GM23248 (cell line): ENCODE measurements at places on chromosomes 13 and 19. TPM values are rescaled to one million over a fixed set of nuclear protein-coding genes. Genes with fewer than 3 reads are reported as not detected.

Gene ZNF723
- not detected in 2 replicates for total RNA-seq

DNA sequence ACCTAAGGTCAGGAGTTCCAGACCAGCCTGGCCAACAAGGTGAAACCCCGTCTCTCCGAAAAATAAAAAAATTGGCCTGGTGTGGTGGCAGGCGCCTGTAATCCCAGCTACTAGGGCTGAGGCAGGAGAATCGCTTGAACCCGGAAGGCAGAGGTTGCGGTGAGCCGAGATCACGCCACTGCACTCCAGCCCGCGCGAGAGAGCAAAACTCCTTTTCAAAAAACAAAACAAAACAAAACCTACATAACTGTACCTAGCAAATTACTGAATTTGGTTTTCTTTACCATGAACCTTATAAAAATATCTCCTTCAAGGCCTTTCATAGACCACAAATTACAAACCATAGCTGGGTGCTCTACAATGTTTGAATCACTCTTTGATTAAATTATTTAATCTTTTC, 760 bp downstream of the ZNF91 start:
- H3K27ac ChIP-seq: peak overlapping the region; percentile 98
- DNase-seq: peak; percentile 70
- H3K4me1 ChIP-seq: peaks cover 9% of the 10 kb centered on the region
- no peaks in the 10 kb centered on the region for H3K27me3 ChIP-seq
- 0 out of 2 replicates have a peak, but pooled peaks cover 4% of the 10 kb centered on the region for H3K36me3 ChIP-seq

DNA sequence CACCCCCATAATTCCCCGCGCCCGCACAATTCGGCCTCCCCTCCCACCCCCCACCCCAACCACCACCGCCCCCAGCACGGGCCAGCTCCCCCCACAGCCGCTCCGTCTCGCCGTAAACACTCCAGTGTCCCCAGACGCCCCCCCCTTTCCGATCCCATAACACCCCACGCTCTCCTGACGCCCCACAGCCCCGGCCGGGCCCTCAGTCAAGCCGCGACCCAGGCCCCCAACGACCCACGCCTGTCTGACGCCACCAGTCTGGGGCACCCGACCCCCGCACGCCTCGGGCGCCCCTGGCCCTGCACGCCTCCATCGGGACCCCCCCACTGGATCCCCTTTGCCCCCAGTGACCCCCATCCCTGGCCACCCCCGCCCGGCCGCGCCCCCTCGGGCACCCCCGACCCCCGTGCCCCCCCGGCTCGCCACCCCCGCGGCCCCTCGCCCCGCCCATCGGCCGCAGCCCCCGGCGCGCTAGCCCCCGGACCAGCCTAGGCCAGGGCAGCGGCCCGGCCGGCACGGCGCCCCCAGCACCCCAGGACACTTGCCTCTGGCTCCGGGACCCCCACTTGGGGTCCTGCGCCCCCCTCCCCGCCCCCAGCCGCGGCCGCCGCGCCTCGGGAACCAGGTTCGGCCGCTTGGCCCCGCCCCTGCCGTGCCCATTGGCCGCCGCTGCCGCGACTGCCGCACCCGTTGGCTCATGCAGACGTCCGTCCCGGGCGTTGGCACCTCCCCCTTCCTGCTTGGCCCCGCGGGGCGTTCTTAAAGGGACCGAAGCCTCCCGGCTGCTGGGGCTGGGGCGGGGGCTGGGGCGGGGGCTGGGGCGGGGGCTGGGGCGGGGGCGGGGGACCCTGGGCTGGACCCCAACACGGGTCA, at the start of gene FKBP8:
FKBP8 (minus strand) TSS at position 633 of the 873 bp plus-strand sequence. CDS start 1,603 bp downstream, outside the sequence.
- H3K27me3 ChIP-seq: no peaks in the 10 kb centered on the region
- peaks cover 16% of the 10 kb centered on the region for H3K4me1 ChIP-seq
- no peaks in the 10 kb centered on the region; the same call in 1 of the 2 replicates for H3K36me3 ChIP-seq
- DNase-seq: peak; percentile 96

GRCh38 chr13:52810526-52810925, 37.9 kb downstream of the PCDH8 start:
- DNase-seq: no peak
- H3K4me1 ChIP-seq: no peaks in the 10 kb centered on the region
- H3K27me3 ChIP-seq: no peaks in the 10 kb centered on the region
- H3K27ac ChIP-seq: no peak overlapping the region
- no peak overlapping the region for H3K4me3 ChIP-seq
- no peaks in the 10 kb centered on the region for H3K36me3 ChIP-seq

- peaks cover 34% of the 10 kb centered on the region for H3K4me1 ChIP-seq
- H3K27ac ChIP-seq: peak overlapping the region; percentile 94
- no peaks in the 10 kb centered on the region for H3K36me3 ChIP-seq
- H3K4me3 ChIP-seq: peak overlapping the region; percentile 58
- no peaks in the 10 kb centered on the region for H3K27me3 ChIP-seq
- DNase-seq: peak; percentile 94
Measured at GRCh38 chr19:11142528-11143171, 12.9 kb downstream of the SPC24 start.

GRCh38 chr19:3586707-3587346, 1.5 kb downstream of the GIPC3 start:
- H3K27me3 ChIP-seq: peaks cover 8% of the 10 kb centered on the region
- no peaks in the 10 kb centered on the region for H3K4me1 ChIP-seq
- no peak overlapping the region for H3K27ac ChIP-seq
- no peaks in the 10 kb centered on the region for H3K36me3 ChIP-seq

Gene CYP4F2
- not detected in 2 replicates for total RNA-seq

DNA sequence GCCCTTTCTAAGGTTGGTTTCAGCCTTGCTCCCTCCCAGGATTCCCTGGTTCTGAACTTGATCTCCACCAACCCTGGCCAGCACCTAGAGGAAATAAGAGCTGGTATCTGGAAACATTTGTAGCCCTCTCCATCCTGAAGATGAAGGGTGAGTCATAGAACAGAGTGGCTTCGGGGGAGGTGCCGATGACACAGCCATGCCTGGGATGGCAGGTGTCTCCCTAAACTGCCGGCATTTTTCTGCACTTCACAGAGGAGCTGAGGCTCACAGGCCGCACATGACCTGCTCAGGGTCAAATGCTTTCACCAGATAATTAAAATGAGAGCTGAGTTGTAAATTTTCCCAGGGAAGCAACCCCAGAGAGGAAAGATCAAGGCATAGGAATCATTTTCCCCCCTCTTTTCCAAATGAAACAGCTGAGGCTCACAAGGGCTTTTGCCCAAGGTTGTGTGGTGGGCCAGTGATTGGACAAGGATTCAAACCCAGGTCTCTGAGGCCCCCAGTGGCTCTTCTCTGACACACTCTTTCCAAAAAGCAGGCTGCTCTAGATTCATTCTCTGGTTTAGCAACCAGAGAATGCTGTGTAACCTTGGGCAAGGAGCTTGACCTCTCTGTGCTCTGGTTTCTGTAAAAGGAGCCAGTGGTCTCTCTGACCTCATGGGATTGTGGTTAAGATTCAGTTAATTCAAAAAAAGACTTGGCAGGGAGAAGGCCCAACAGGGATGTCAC, 1.2 kb upstream of the SLC25A42 start:
- H3K27me3 ChIP-seq: no peaks in the 10 kb centered on the region
- no peak overlapping the region for H3K27ac ChIP-seq
- peaks cover 12% of the 10 kb centered on the region for H3K4me1 ChIP-seq
- H3K36me3 ChIP-seq: no peaks in the 10 kb centered on the region
- H3K4me3 ChIP-seq: peak overlapping the region; percentile 60; the same call in 1 of the 2 replicates
- peak; percentile 63 for DNase-seq

DNA sequence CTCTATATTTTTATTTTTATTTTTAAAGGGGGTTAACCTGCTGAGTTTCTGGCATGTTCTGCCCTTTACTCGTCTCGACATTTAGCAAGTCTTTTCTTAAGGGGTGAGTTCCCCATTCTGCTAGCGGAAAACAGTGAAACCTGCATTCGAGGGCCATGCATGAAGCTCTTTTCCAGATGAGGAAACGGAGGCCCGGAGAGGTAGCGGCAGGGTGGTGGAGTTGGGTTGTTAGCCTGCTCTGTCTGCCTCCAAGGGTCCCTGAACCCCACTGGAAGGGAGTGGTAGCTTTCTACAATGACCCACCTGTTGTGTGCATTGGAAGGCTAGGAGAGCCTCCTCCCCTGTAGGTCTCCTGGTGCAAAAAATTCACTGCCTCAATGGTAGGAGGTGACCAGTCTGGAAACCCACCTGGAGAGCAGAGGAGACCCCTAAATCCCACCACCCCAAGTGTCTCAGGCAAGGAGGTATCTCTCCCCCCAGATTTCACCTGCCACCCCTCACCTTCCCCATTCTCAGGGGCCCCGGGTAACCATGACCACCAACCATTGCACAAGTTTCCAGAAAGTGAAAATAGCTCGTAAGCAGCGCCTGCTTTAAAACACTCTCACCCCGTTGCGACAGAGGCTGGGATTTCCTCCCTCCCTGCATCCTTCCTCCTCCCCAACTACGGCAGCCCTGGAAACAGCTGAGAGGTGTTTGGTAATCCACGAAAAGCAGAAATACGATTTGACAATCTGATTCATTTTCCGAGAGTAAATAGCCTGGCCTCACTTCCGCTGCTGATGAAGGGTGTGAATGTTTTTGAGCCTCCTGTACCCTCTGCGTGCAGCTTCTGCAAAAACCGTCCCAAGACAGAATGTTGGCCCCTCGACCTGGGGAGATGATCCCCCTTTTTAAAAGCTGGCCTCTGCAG, 3.5 kb downstream of the KLF2 start:
- peaks cover 23% of the 10 kb centered on the region for H3K36me3 ChIP-seq
- H3K4me3 ChIP-seq: peak overlapping the region; percentile 94
- peaks cover 39% of the 10 kb centered on the region for H3K4me1 ChIP-seq
- peak overlapping the region; percentile 81 for H3K27ac ChIP-seq
- H3K27me3 ChIP-seq: no peaks in the 10 kb centered on the region

- H3K27ac ChIP-seq: no peak overlapping the region
- peak; percentile 36 for DNase-seq
- peaks cover 17% of the 10 kb centered on the region for H3K4me1 ChIP-seq
- H3K4me3 ChIP-seq: no peak overlapping the region
- no peaks in the 10 kb centered on the region for H3K27me3 ChIP-seq
Measured at GRCh38 chr13:34037636-34038540, 219.9 kb downstream of the RFC3 start.

DNA sequence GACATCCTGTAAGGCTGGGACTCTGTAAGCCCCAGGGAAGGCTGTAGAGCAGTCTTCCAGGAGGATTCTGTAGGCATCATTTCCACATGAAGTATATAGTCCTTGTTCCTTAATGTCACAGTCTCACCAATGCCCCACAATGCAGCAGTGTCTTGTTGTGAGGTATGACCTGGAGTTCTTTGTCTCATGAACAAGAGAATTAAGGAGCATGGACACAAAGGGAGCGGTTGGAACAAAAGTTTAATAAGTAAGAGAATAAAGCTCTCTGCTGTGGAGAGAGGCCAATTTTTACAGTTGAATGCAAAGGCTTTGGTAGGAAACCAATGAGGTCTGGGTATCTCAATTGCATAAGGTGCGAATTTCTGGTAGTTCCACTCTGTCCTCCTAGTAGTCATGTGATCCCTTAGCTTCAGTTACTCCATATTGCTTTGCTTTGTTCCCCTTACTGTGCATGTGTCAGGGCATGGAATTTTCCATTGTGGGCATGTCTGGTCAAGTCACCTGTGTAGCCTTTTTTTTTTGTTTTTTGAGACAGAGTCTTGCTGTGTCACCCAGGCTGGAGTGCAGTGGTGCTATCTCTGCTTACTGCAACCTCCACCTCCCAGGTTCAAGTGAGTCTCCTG, 124.3 kb upstream of the TMTC4 start:
- no peak overlapping the region for H3K4me3 ChIP-seq
- H3K36me3 ChIP-seq: no peaks in the 10 kb centered on the region
- DNase-seq: no peak
- no peaks in the 10 kb centered on the region for H3K4me1 ChIP-seq

Gene CDX2
- not detected in 2 replicates for total RNA-seq

GRCh38 chr13:111966933-111967332, 100.0 kb upstream of the SOX1 start:
- no peak overlapping the region for H3K27ac ChIP-seq
- no peaks in the 10 kb centered on the region for H3K27me3 ChIP-seq
- DNase-seq: no peak
- no peak overlapping the region for H3K4me3 ChIP-seq

GRCh38 chr19:8577741-8578140, 499 bp upstream of the MYO1F start:
- no peak for DNase-seq
- H3K27me3 ChIP-seq: no peaks in the 10 kb centered on the region

- H3K4me3 ChIP-seq: no peak overlapping the region
- no peak overlapping the region for H3K27ac ChIP-seq
Measured at GRCh38 chr13:112893570-112894422, 75.2 kb upstream of the MCF2L start.

DNA sequence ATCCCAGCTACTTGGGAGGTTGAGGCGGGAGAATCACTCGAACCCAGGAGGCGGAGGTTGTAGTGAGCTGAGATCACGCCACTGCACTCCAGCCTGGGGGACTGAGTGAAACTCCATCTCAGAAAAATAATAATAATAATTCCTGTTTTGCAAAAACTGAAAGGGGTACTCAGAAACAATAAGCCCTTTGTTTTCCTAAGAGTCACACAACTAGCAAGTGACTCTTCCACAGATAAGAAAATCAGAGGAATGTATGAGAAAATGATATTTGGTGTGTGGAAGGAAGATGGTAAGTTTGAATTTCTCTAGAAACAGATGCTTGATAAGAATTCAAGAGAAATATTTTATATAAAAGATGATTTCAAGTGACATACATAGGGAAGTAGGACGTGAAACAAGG, 35.1 kb downstream of the SYDE1 start:
- no peaks in the 10 kb centered on the region for H3K27me3 ChIP-seq
- no peaks in the 10 kb centered on the region for H3K36me3 ChIP-seq
- no peak overlapping the region for H3K27ac ChIP-seq
- no peak for DNase-seq
- H3K4me3 ChIP-seq: no peak overlapping the region

Gene LILRB3
- total RNA-seq: not detected in 2 replicates

DNA sequence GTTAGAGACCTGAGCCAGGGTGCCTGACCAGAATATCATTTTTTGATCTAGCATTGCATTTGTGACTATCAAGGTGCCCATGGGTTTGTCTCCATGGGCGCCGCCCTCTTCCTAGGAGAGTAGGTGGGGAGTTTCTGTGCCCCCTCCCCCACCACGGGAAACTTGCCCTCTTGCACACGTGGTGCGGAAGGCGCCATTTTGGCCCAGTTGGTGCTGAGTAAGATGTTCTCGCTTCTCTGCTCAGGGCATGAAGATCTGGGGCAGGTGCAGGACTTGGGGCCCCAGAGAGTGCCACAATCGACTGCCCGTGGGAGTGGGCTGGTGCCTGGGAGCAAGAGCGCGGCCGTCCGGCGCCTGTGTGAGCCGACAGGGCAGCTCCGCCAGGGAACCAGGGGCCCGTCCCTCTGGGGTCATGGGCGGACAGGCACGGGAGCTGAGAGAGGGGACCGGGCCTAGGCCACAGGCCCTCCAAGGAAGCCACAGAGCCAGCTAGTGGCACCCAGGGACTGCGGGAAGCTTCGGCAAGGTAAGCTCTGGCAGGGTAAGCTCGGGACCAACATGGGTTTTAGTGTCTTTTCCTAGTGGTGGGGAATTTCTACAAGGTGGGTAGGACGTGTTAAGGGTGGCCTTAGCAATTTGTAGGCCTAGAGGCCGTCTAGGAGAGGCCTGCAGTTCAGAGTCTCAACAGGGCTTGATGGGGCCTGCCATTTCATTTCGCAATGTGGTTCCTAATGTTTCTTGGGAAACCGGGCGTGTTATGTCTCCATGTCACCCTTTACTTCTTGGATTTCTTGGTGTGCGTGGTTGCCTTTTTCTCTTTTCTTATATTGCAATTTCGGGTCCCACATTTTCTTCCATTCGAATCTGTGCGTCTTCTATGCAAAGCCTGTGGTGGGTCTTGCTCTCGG, 14.5 kb downstream of the SACS start:
- no peak for DNase-seq
- H3K36me3 ChIP-seq: no peaks in the 10 kb centered on the region
- H3K27ac ChIP-seq: no peak overlapping the region
- no peak overlapping the region for H3K4me3 ChIP-seq
- no peaks in the 10 kb centered on the region for H3K4me1 ChIP-seq
- H3K27me3 ChIP-seq: no peaks in the 10 kb centered on the region

Gene SHD
- not detected in 2 replicates for total RNA-seq
